ENCODE measurements at places on chromosomes 1 and 21.

DNA sequence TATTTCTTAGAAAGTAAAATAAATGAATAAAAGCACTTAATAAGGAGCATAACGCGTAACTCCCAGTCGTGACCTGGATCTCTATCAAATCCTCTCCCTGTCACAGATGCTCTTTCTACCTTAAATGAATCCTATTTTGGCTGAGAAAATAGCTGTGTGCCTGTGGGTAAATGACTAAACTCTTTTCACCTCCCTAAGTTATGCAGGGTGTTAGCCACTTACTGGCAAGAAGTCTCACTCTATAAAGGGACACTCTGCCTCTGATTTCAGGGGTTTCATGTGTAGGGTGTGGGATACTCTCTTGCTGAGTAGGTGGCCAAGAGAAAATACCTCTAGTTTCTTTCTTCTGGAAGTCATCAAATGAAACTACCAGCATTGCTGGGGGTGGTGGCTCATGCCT, 24.3 kb upstream of the PPP1R15B start:
- no peak for DNase-seq

- no peak for DNase-seq
Measured at GRCh38 chr21:38813547-38813946, 7.8 kb downstream of the ETS2 start.

GRCh38 chr1:240074422-240074821, 17.3 kb upstream of the FMN2 start:
- no peak for DNase-seq

GRCh38 chr1:231161667-231162296, at the start of gene TRIM67:
Gene TRIM67, plus strand, starts transcription at chr1:231162058. Its CDS starts 912 bp downstream, at chr1:231162970.
- no peak for DNase-seq

- DNase-seq, result no peak
Measured at GRCh38 chr1:156834322-156834721, 17.7 kb upstream of the SH2D2A start.

GRCh38 chr1:28127617-28128257, 39.3 kb upstream of the EYA3 start:
- DNase-seq, result no peak

- DNase-seq, result no peak
Measured at GRCh38 chr1:184527402-184527801, 140.6 kb downstream of the C1orf21 start.

GRCh38 chr21:44510508-44511218, 29.3 kb downstream of the KRTAP10-1 start:
- DNase-seq, result no peak

- DNase-seq, result no peak
Measured at GRCh38 chr1:21351901-21352300, 61.6 kb upstream of the ECE1 start.

- DNase-seq, result no peak
Measured at GRCh38 chr1:161001525-161001924, 19.4 kb downstream of the F11R start.

DNA sequence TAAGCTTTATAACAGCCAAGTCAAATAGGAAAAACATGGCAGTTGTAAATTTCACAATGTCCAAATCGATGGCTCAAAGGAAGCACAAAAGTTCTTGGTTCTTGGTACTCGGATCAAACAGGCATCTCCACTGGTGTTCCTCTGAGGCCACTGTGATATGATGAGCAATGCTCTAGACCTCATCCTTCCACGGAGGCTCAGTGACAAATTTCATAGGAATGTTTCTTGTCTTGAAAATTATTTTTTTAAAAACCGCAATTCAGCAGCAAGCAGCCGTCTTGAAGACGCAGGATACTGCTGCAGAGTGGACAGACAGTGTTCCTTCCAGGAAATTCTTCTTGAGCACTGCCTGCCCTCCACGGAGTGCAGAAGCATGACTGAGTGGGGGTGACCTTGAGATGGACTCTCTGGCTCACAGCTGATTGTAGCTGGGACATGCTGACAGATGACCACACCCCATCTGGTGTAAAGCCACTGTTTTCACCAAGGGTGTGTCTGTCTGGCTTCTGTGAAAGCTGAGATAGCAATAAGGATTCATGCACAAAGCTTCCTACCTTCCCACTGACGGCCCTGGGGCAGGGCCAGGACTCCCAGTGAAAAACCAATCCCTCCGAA, 61.9 kb downstream of the TIAM1 start:
- DNase-seq, result no peak

- no peak for DNase-seq
Measured at GRCh38 chr1:23178950-23179349, 10.3 kb upstream of the LUZP1 start.

- no peak for DNase-seq
Measured at GRCh38 chr1:155940482-155940992, 901 bp upstream of the RXFP4 start.

GRCh38 chr1:203663294-203663693, 36.7 kb downstream of the ATP2B4 start:
- DNase-seq, result no peak

DNA sequence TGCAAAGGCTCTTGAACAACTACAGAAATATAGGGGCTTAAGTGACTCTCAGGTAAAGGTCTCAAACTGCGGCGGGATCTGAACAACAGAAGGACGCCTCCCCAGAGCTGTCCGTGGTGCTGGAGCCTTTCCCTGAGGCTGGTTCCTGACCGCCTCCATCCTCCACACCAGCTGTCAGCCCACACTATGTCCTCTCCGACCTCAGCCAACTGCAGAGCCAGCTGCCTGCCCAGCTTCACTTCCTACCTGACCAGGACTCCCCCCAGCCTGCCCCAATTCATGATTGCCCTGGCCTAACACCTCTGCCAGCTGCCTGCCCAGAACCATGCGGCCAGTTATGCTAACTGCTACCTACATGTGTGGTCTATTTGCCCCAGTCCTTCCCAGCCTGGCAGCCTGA, 63.6 kb upstream of the ZC3H12A start:
- no peak for DNase-seq

DNA sequence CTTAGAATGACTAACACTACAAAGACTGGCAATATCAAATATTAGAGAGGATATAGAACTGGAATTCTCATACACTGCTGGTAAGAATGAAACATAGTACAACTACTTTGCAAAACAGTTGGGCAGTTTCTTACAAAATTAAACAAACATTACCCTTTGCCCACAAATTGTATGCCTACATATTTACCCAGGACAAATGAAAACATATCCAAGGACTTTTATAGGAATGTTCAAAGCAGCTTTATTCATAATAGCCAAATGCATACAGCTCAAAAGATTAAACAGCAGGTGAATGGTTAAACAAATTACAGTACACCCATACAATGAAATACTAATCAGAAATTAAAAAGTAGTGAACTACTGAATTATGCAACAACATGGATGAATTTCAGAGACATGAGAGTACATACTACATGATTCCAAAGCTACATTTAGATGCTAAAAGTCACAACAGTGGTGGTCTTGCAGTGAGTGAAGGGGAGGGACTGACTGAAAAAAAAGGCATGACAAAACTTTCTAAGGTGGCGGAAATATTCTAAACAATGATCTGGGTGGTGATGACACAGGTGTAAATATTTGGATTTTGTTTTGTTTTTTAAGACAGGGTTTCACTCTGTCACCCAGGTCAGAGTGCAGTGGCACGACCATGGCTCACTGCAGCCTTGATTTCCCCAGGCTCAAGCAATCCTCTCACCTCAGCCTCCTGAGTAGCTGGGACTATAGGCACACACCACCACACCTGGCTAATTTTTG, 40.4 kb downstream of the LYST start:
- no peak for DNase-seq

GRCh38 chr1:197312163-197312562, 44.1 kb downstream of the CRB1 start:
- DNase-seq, result no peak

Measured in omental fat pad (tissue), 4 donors.